ENCODE measurements at places on chromosomes 2 and 18.

GRCh38 chr2:69645031-69645431 lies 1.5 kb upstream of the AAK1 start:
- peak overlapping the region; percentile 97 for H3K27ac ChIP-seq
- peak overlapping the region; percentile 90 for H3K4me3 ChIP-seq

GRCh38 chr2:111970453-111970852 lies 72.0 kb downstream of the MERTK start:
- no peak overlapping the region for H3K27ac ChIP-seq
- H3K4me1 ChIP-seq, result no peaks in the 10 kb centered on the region
- no peak for DNase-seq
- H3K27me3 ChIP-seq, result no peaks in the 10 kb centered on the region
- no peaks in the 10 kb centered on the region for H3K36me3 ChIP-seq

DNA sequence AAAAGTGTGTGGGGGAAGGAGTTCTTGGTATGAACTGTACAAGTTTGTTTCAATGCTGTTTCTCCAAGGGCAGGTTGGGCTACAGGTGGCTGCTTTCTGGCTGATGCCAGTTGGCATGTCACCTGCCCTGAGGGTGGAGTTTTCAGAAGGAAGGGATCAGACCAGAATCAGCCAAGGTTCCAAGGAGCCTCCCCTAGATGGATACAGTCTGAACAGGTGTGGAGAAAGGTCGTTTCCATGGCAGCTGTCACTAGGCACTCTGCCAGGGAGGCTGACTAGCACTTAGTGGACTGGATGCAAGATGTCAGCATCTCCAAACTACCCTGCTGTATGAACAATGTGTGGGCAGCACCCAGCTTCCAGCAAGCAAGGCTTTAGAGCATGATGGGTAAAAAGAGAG lies 444.4 kb upstream of the HNRNPA3 start:
- no peaks in the 10 kb centered on the region for H3K36me3 ChIP-seq
- no peaks in the 10 kb centered on the region for H3K4me1 ChIP-seq
- DNase-seq, result no peak
- H3K27ac ChIP-seq, result no peak overlapping the region

GRCh38 chr2:83585250-83585649 lies 873.8 kb downstream of the SUCLG1 start:
- no peaks in the 10 kb centered on the region for H3K4me1 ChIP-seq
- no peak overlapping the region for H3K4me3 ChIP-seq

DNA sequence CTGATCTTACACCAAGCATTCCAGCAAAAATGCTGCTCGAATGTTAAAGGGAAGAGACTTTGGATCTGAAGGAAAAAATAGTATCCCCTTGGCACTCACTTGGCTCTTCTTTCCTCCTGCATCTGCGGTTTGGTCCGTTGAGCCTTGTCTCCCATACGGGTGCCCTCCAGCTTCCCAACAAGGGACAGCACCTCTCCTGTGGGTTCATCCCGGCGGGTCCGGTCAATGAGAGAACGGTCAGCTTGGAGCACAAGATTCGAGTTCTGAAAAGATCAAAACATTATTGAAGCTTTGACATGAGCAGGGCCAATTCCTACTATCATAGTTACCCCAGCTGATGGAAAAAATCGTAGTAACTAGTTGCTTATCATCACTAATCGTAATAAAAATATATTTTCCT lies 740 bp downstream of the SNRNP200 start:
- no peak for DNase-seq
- H3K36me3 ChIP-seq, result peaks cover 17% of the 10 kb centered on the region
- H3K4me1 ChIP-seq, result peaks cover 8% of the 10 kb centered on the region
- H3K27me3 ChIP-seq, result no peaks in the 10 kb centered on the region

GRCh38 chr18:59062643-59063006 lies 77.1 kb upstream of the SEC11C start:
- H3K27me3 ChIP-seq, result no peaks in the 10 kb centered on the region
- no peak for DNase-seq
- H3K36me3 ChIP-seq, result no peaks in the 10 kb centered on the region
- peak overlapping the region; percentile 83 for H3K27ac ChIP-seq

GRCh38 chr2:167001165-167001564 lies 112.9 kb downstream of the XIRP2 start:
- H3K27ac ChIP-seq, result no peak overlapping the region
- no peaks in the 10 kb centered on the region for H3K36me3 ChIP-seq
- H3K27me3 ChIP-seq, result no peaks in the 10 kb centered on the region
- H3K4me3 ChIP-seq, result no peak overlapping the region
- H3K4me1 ChIP-seq, result no peaks in the 10 kb centered on the region

DNA sequence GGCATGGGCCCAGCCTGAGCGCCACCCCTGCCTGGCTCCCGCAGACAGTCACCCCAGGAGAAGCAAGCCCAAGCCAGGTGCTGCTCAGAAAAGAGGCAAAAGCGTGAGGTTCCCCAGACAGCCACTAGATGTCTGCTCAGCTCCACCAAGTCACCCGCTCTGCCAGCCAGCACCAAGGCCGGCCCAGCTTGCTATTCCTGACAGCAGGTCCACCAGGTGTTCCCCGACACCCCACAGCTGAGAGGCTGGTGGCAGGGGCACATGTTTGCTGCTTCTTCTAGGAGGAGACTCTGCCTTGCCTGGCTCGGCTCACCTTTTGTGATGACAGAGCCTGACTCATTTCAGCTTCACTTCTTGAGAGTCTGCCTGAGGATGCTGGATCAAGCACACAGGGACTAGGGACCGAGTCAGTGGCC lies 206.7 kb downstream of the MGAT5 start:
- H3K4me3 ChIP-seq, result no peak overlapping the region
- no peak overlapping the region for H3K27ac ChIP-seq
- no peaks in the 10 kb centered on the region for H3K27me3 ChIP-seq
- peak; percentile 24 for DNase-seq
- H3K4me1 ChIP-seq, result no peaks in the 10 kb centered on the region

DNA sequence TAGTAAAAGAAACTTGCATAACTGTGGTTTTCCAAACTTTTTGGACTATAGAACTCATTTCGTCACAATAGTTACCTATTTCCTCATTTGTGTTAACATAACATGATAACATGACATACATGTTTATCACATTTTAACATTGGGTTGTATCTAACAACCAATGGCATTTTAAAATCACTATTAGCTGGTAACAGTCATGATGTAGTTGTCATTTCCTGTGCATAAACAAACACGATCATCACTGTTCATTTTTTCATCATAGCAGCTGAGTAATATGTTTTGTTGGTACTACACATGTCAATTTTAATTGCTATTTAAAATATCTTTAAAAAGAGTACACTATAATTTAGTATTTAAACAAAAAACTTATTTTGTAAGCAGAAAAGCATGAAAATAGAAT lies 402.4 kb downstream of the SATB2 start:
- H3K27ac ChIP-seq, result no peak overlapping the region
- no peaks in the 10 kb centered on the region for H3K27me3 ChIP-seq
- H3K36me3 ChIP-seq, result no peaks in the 10 kb centered on the region

- no peaks in the 10 kb centered on the region for H3K4me1 ChIP-seq
- DNase-seq, result no peak
- no peak overlapping the region for H3K27ac ChIP-seq
- H3K36me3 ChIP-seq, result no peaks in the 10 kb centered on the region
- H3K4me3 ChIP-seq, result no peak overlapping the region
- H3K27me3 ChIP-seq, result no peaks in the 10 kb centered on the region
Measured at GRCh38 chr2:215082446-215082845, 56.0 kb downstream of the ABCA12 start.

GRCh38 chr2:7969756-7970515 lies 711.9 kb upstream of the ID2 start:
- H3K27ac ChIP-seq, result no peak overlapping the region
- no peak overlapping the region for H3K4me3 ChIP-seq
- H3K27me3 ChIP-seq, result no peaks in the 10 kb centered on the region
- no peaks in the 10 kb centered on the region for H3K4me1 ChIP-seq

DNA sequence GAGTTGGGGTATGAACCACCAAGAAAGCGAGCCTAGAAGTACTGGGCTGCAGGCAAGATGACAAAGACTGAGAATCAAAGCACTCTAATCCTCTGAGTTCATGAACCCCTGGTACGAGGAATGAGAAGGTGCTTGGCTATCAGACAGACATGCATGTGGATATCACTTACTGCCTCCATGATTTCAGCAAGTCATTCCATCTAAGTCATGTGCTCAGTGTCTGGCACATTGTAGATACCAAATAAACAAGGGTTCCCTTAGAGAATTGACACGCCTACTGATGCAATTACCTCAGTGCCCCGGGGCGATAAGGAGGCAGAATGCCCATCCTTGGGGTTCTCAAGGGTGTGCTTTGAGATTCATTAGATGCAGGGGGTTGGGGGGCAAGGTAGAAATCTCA lies 125.6 kb upstream of the PKDCC start:
- H3K27ac ChIP-seq, result no peak overlapping the region
- H3K4me3 ChIP-seq, result no peak overlapping the region
- H3K27me3 ChIP-seq, result no peaks in the 10 kb centered on the region
- no peak for DNase-seq
- no peaks in the 10 kb centered on the region for H3K4me1 ChIP-seq

DNA sequence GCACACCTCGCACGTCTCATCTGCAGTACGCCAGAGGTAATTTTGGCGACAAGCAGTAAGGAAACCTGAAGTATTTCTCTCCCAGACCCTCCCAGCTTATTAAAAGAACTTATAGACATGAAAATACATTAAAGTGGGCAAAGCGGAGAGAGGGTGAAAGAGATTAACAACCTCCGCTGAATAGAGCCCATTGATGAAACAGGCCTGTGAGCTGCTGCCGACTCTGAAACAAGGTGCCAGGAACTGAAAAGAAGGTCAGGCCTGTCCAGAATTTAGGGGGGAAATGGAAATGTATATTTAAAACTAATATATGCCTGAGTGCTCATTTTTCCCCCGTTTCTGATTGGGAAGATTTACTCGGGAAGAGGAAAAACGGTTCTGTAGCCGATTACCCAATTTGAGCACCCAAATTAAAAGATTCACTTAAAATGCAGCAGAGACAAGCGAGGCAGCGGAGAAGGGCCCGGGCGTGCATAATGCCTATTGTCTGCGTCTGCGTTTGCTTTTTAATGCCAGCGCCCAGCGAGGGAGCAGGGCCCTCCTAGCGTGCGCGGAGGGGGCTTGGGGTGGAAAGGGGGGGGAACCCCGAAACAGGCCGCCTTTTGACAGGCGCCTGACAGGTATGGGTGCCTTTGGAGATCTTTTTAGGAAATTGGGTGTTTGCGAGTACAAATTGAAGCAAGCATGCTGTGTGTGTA lies 316.2 kb downstream of the GBX2 start:
- H3K36me3 ChIP-seq, result no peaks in the 10 kb centered on the region
- no peak overlapping the region for H3K27ac ChIP-seq
- H3K27me3 ChIP-seq, result no peaks in the 10 kb centered on the region
- no peak for DNase-seq

GRCh38 chr2:119716284-119716672 lies 37.3 kb downstream of the TMEM177 start:
- H3K27ac ChIP-seq, result no peak overlapping the region
- H3K36me3 ChIP-seq, result no peaks in the 10 kb centered on the region
- H3K4me3 ChIP-seq, result no peak overlapping the region
- no peak for DNase-seq

DNA sequence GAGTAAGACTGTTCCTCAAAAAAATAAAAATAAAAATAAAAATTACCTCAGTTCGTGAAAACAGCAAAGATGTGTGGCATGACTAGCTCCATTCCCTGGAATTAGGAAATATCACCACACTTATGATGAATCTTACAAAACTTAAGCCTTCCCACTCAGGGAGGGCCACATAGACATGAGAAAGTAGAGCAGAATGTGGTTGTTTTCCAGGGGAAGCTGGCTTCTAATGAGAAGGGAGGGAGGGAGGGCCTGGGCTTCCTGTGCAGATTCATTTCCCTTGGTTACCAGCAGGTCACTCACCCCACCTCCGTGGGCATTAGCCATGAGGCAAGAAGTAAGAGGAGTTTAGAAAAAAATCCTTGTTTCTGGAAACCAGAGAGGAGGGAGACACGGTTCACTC lies 95.9 kb upstream of the RMDN2 start:
- H3K4me3 ChIP-seq, result no peak overlapping the region
- H3K27ac ChIP-seq, result peak overlapping the region; percentile 38
- no peak for DNase-seq
- no peaks in the 10 kb centered on the region for H3K4me1 ChIP-seq
- H3K36me3 ChIP-seq, result no peaks in the 10 kb centered on the region

- H3K4me1 ChIP-seq, result no peaks in the 10 kb centered on the region
- no peak for DNase-seq
- no peaks in the 10 kb centered on the region for H3K27me3 ChIP-seq
- H3K36me3 ChIP-seq, result no peaks in the 10 kb centered on the region
- no peak overlapping the region for H3K27ac ChIP-seq
Measured at GRCh38 chr2:186946896-186947467, 98.0 kb upstream of the ZSWIM2 start.

- no peak overlapping the region for H3K27ac ChIP-seq
- no peaks in the 10 kb centered on the region for H3K4me1 ChIP-seq
- no peak overlapping the region for H3K4me3 ChIP-seq
- H3K27me3 ChIP-seq, result no peaks in the 10 kb centered on the region
- DNase-seq, result no peak
Measured at GRCh38 chr2:133953524-133953923, 300.3 kb upstream of the MGAT5 start.

DNA sequence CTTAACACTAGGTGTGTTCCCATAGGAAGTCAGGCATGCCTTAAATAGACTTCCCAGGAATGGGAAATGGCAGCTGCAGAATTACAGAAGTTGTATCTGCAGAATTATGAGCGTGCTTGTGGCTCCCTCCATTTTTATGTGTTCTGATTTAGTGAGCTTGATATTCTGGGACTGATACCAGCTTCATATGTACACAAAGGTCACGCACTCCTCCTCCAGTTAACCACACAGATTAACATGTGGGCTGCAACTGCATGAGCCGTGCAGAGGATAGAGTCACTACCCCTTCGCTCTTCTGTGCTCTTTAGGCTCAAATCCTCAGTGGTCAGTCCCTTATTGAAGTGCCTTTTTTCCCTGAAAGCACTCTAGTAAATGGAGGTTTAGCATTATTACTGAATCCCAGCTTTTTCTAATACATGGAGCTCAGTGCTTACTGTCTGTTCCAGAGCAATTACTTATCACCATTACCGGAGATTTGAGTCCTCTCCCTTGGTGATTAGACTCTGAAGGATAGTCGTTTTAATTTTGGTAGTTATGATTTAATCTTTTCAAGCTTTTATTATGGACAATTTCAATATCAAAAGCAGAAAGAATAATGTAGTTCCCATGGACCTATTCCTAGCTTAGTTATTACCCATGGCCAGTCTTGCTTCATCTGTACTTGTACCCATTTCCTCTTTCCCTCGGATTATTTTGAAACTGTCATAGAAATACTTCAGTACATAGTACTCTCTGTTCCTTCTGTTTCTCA lies 238.3 kb downstream of the PRKCE start:
- no peak overlapping the region for H3K4me3 ChIP-seq
- peaks cover 5% of the 10 kb centered on the region for H3K4me1 ChIP-seq
- H3K27ac ChIP-seq, result no peak overlapping the region

DNA sequence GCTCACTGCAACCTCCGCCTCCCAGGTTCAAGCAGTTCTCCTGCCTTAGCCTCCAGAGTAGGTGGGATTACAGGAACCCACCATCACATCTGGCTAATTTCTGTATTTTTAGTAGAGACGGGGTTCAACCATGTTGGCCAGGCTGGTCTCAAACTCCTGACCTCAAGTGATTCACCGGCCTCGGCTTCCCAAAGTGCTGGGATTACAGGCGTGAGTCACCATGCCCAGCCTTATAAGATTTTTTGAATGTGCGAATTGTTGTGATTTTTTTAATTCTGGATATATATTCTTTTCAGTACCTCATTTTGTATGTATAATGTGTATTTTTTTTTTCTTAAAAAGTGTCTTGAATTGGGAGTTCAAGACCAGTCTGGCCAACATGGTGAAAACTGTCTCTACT lies 42.0 kb upstream of the CCDC150 start:
- no peak for DNase-seq
- no peak overlapping the region for H3K27ac ChIP-seq
- no peaks in the 10 kb centered on the region for H3K36me3 ChIP-seq
- H3K4me3 ChIP-seq, result no peak overlapping the region
